ENCODE measurements at places on chromosomes 13 and 19.

DNA sequence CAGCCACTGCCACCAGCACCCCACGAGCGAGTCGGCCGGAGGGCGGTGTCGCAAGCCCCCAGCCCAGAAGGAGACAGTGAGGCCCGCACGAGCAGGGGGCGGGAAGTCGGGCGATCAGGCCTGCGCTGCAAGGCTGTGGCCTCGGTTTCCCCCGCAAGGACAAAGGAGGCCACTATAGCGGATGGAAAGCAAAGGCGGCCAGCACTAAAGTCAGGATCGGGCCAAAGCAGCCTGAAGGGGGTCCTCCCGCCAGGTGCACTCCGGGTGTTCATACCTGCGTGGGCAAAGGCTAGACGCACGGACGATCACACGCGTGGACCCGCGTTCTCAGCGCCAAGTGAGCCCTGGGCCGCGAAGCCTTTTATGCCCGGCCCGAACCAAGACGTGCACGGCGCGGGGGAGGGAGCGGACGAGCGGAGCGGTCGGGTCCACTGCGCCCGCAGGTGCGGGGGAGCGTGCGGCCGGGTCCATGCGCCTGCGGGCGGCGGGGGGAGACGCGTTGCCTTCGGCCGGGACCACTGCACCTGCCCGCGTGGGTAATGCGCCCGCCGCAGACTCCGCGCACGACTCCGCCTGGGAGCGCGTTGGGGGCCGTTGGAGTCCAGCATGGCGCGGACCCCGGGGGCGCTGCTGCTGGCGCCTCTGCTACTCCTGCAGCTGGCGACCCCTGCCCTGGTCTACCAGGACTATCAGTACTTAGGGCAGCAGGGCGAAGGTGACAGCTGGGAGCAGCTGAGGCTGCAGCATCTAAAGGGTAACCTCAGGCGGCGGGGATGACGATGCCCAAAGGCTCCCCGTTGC lies at the start of the genes PRDX2 and THSD8:
TSS of gene PRDX2 (minus strand) at position 335 of the 801 bp plus-strand sequence. CDS start 539 bp downstream, outside the sequence.
TSS of gene THSD8 (plus strand) at position 604 of the 801 bp plus-strand sequence. CDS start at position 607, 3 bp downstream.
- peak; percentile 87 for DNase-seq

DNA sequence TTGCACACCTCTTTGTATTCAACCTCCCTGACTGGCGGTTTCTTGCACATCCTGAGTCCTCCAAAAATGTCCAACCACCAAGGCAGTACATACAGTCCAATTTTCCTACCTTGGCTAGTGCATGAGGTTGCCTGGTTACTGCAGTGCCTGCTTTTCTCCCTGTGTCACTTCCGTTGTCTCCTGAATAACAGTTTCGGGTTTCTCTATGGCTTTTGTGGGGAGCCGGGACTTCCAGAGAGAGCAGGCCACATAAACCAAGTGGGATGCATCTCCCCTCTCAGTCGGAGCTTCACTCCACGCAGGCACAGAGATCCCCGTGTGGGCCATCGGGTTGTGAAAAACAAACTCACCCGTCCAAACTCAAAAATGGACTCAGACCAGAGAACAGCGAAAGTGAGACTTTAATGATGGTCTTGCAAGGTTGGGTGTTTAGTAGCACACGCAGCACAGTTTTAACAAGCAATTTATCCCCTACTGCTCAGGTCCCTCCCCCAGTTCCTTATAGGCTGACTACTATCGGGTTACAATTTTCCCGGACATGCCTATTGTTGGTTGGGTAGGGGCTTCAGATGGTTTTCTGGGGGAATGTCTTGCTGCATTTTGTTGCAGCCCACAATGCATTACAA lies 173.1 kb downstream of the POU4F1 start:
- DNase-seq = no peak

DNA sequence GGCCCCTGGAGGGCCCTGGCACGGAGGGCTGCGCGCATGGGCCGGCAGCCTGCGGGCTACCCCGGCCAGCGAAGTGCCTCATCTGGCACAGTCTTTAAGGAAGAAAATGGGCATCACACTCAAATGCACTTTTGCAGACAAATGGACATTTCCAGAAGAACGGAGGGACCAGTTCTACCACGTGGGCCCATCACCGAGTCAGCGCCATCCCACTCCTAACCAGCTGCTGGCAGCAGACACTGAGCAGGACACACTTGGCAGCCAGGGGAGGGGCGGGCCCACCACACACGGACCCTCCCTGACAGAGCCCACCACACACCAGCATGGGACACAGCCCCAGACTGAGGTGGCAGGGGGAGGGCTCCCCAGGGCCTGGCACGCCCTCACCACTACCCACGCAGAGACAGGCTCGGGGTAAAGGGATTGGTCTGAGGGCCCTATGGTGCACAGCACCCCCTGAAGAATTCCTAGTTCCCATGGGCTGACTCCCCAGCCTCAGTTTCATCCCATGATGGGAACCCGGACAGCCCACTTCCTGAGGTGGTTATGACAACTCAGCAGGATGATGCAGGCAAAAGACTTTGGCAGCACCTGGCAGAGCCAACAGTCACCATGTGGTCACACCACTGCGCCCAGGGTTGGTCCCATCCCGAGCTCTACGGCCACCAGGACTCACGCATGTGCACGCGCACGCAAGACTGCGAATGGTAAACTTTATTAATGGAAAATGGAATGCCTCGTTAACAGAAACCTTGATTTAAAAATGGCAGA lies 18.7 kb upstream of the TINCR start:
- DNase-seq = peak; percentile 49

GRCh38 chr13:46126056-46126455 lies 21.2 kb upstream of the CPB2 start:
- DNase-seq = no peak

- no peak for DNase-seq
These were observed 13.1 kb upstream of the CEACAM16 start for GRCh38 chr19:44685877-44686276.

GRCh38 chr19:35990771-35991730 lies 3.9 kb upstream of the SDHAF1 start:
- DNase-seq = no peak

- no peak for DNase-seq
These were observed 30.4 kb downstream of the TPT1 start for GRCh38 chr13:45310341-45311131.

GRCh38 chr13:72868229-72868628 lies 86.3 kb downstream of the PIBF1 start:
- no peak for DNase-seq

DNA sequence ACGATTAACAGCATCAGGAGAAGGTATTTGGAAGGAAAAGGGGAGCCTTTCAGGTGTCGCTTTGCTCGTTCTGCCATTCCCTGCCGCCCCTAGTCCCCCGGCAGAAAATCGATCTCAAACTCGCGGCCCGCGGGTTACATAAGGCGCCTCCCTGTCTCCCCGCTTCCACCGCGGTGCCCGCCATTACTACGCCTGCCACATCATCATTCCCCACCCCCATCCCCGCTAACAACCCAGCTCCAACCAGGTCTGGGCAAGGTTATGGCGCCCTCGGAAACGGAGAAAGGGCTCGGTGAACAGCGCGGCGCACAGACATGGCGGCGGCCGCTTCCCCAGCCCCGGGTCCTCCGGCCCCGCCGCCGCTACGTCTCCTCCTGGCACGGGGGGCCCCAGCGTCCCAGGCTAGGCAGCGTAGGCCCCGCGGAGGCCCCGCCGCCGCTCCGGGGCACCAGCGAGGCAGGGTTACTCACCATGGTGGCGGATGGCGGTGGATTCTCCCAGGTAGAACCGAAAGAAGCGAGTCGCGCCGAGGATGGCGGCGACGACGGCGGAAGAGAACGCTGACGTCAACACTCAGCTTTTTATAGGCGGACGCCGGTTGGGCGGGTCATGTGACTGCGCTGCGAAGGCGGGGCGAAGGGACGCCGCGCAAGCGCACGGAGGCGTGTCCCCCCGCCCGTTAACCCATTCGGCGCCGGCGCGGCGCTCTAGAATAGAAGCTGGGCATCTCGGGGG lies at the start of gene EEF2:
TSS of gene EEF2 (minus strand) at position 556 of the 735 bp plus-strand sequence. CDS start at position 473, 83 bp downstream.
- peak; percentile 96 for DNase-seq

DNA sequence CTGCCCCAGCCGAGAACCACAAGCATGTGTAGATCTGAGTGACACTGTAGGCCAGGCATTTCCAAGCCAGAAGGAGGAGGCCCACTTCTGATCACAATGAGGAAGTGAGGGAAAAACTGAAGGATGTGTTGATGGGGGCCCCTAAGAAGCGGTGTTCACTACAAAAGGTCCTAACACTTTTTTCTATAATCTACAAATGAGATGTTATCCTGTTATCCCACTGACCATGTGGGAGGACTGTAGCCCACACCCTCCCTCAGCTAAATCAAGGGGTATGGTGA lies 99.0 kb upstream of the MCF2L start:
- DNase-seq = no peak

DNA sequence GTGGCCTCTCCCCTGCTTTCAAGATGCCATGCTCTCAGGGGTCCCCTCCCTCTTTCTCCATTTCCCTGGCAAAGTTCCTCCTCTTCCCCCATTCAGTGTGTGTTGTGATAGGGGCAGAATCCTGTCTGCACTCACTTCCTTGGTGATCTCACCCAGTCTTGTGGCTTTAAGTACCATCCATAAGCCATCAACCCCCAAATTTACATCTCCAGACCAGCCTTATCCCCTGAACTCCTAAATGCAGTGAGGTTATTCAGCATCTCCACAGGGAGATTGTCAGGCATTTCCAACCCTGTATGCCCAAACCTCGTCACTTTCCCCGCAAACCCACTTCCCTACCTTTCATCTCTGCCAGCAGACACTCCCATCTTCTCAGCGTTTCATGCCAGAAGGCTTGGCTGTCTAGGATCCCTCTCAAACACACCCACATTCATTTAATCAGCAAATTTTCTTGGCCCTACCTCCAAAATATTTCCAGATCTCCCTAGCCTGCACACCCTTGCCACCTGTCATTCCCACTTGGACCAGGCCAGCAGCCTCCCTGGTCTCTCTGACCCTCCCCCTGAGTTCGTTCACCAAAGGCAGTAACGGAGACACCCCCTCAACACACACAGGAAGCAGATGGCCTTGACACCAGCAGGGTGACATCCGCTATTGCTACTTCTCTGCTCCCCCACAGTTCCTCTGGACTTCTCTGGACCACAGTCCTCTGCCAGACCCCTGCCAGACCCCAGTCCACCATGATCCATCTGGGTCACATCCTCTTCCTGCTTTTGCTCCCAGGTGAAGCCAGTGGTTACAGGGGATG lies at the start of gene HCST:
TSS of gene HCST (plus strand) at position 676 of the 808 bp plus-strand sequence. CDS start at position 741, 65 bp downstream.
- peak; percentile 60 for DNase-seq

- no peak for DNase-seq
These were observed 112.3 kb downstream of the GADD45B start for GRCh38 chr19:2588081-2588777.

- no peak for DNase-seq
These were observed 121.6 kb upstream of the SPATA13 start for GRCh38 chr13:24038841-24039330.

GRCh38 chr19:56823956-56824355 lies 16.6 kb downstream of the PEG3 start:
- no peak for DNase-seq

DNA sequence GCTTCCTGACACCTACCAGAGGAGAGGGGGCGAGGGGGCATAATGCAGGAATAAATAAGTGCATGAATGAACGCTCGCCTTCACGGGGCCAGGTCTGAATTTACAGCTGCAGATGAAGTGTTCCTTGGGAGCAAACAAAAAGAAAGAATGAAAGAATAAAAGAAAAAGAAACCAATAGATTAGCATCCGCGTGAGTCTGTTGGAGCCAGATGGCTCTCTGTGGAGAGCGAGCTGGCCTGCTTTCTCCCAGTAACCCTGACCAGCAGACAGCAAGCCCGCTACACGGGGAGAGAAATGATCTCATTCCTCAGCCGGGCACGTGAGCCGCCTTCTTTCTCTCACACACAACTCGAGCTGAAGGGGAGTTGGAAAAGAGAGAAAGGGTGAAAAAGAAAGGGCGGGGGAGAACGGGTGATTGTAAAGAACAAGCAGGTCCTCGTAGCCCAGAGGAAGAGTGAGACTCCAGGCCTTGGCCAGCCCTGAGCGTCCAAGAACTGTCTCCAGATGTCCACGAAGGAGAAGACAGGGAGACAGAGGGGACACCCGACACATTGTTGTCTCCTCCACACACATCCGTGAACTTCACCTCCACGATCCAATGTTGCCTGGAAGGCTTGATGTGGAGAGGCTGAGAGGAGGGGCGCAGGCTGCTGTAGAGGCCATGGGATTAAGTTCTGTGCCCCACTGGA lies 81.4 kb downstream of the RNASEH2B start:
- DNase-seq = no peak

DNA sequence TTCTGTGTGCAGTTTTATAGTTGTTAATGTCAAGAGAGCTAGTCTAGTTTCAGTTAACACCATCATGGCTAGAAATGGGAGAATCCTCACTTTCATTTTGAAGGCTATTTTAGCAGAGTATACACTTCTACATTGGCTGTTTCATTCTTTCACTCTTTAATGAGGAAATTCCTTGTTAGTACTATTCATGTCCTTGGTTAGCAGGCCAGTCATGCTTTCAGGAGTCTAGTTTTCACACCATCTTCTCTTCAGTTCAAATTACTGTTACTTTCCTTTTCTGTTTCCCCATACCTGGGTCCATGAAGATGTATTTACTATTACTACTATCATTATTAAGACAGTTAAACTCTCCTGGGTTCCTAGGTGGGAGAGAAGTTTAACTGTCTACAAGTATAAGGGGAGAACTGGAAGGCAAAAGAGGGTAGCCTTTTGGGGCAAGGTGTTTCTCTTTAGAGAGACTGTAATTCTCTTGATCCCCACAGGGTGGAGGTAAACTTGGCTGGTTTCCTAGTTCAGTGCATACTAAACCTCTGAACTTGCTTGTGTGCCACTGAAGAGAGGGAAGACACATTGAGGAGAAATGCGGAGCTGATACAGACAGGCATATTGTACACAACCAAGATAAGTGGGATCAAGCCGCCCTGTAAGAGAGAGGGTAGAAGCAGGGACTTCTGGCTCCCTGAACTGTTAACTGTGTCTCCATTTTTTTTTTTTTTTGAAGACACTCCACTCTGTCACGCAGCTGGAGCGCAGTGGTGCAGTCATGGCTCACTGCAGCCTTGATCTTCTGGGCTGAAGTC lies 41.3 kb upstream of the IGFL4 start:
- peak; percentile 63 for DNase-seq

DNA sequence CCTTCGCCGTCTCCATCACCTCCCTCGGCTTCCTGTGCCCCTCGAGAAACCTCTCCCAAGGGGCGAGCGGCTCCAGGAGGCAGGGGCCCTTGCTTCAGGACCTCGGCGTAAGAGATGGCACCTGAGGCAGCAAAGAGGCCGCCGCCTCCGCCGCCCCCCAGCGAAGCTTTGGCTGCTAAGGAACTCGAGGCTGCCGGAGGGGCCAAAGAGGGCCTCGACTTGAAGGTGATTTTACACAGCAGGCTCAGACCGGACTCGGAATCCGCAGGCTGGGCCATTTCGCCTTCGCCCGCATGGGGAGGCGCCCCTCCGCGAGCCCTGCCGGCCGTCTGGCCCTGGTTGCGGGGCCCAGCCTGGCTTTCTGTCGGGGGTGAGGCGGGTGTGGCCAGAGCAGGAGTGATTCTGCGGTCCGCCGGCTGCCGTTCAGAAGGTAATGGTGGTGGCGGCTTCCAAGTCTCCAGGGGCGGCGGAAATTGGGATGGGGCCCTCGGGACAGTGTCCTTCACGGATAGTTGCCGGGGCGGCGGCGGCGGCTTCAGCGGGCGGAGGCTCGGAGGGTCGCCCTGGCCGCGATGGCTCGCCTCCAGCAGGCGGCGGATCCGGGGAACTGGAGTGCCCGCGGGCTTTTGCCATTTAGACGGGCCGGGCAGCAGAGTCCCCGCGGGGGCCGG lies 1.4 kb downstream of the GGN start:
- DNase-seq = no peak
